Large intestine (tissue), 12 donors: ENCODE measurements at places on chromosomes 2 and 18. TPM values are rescaled to one million over a fixed set of nuclear protein-coding genes. Genes with fewer than 3 reads are reported as not detected.

GRCh38 chr2:84882414-84882738 lies 1.5 kb upstream of the TRABD2A start:
- H3K4me3 ChIP-seq, result no peak overlapping the region
- no peak for DNase-seq
- no peaks in the 10 kb centered on the region for H3K36me3 ChIP-seq
- H3K27me3 ChIP-seq, result peaks cover 28% of the 10 kb centered on the region

DNA sequence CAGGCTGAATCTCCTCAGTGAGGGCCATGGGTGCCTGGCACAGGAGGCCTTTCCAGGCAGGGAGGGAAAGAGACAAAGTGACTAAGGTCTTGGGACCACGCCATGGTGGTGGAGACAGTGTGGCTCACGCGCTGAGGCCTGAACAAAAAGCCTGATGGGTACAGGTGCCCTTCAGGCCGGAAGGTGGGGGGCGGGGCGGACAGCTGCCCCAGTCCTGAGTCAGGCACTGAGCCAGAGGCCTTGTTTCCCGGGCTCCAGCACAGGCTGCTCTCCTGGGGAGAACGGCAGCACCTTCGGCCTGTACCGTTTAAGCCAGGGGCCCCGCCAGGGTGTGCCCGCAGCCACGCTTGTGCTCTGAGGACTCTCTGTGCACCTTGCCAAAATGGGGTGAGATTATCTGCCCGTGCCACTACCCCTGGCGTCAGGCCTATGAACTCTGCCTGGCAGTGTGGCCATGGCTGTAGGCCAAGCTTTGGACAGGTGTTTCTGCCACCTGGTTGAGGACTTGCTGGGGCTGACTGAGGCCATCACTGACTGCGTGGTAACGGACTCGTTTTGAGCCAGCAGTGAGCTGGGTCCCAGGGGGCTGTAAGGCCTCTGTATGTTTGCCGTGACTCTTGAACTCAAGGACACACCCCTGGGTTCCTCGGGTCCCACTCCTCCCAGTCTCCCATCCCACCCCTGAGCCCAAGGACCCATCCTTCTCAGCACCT lies 31.7 kb upstream of the DNMT3A start:
- H3K36me3 ChIP-seq, result no peaks in the 10 kb centered on the region
- H3K4me3 ChIP-seq, result no peak overlapping the region
- H3K27ac ChIP-seq, result no peak overlapping the region
- DNase-seq, result no peak

DNA sequence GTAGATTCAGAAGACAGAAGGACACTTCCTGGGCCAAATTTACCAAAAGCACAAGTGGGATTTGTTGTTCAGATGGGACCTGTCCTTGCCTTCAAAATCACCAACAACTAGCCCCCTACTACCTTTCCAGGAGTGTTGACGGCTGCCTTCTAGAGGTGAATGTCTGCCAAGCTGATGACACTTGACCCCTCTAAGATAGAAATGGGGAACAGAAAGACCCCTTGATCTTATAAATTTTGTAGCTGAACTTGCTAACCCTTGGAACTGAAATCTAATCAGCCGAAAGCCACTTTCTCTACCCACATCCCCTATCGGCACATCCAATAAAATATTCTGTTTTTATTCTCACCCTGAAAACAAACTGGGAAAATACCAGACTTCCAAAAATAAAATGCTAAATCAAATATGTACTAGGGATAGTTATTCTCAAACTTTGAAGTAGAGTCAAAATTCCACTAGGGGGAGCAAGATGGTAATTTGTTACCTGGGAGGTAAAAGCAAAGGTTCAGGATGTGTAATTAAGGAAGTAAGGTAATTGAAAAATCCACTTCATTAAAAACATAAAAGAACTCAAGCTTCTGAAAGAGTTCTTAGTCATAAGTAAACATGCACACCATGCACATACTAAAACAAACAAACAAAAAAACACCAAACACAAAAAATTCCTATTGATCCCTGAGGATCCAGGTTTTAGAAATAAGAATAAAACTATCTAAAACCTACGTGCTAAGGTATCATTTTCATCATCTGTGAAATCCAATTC lies 119.2 kb downstream of the ANKRD44 start:
- H3K4me3 ChIP-seq, result no peak overlapping the region
- H3K36me3 ChIP-seq, result no peaks in the 10 kb centered on the region
- no peaks in the 10 kb centered on the region for H3K4me1 ChIP-seq
- peak; percentile 41 for DNase-seq
- no peak overlapping the region for H3K27ac ChIP-seq

GRCh38 chr2:172769879-172770278 lies 34.2 kb downstream of the RAPGEF4 start:
- H3K27ac ChIP-seq, result no peak overlapping the region
- no peaks in the 10 kb centered on the region for H3K36me3 ChIP-seq
- H3K4me1 ChIP-seq, result no peaks in the 10 kb centered on the region
- H3K4me3 ChIP-seq, result no peak overlapping the region

FSIP2 gene
- polyA plus RNA-seq, result 1.8 TPM

- H3K36me3 ChIP-seq, result no peaks in the 10 kb centered on the region
- no peaks in the 10 kb centered on the region for H3K27me3 ChIP-seq
- no peak overlapping the region for H3K27ac ChIP-seq
- no peaks in the 10 kb centered on the region for H3K4me1 ChIP-seq
- no peak overlapping the region for H3K4me3 ChIP-seq
- DNase-seq, result no peak
Measured at GRCh38 chr2:203743441-203743981, 37.1 kb downstream of the CD28 start.

GRCh38 chr2:112055730-112056625 lies 909 bp downstream of the TMEM87B start:
- peak; percentile 80 for DNase-seq
- peak overlapping the region; percentile 100 for H3K27ac ChIP-seq
- peaks cover 25% of the 10 kb centered on the region for H3K4me1 ChIP-seq

DNA sequence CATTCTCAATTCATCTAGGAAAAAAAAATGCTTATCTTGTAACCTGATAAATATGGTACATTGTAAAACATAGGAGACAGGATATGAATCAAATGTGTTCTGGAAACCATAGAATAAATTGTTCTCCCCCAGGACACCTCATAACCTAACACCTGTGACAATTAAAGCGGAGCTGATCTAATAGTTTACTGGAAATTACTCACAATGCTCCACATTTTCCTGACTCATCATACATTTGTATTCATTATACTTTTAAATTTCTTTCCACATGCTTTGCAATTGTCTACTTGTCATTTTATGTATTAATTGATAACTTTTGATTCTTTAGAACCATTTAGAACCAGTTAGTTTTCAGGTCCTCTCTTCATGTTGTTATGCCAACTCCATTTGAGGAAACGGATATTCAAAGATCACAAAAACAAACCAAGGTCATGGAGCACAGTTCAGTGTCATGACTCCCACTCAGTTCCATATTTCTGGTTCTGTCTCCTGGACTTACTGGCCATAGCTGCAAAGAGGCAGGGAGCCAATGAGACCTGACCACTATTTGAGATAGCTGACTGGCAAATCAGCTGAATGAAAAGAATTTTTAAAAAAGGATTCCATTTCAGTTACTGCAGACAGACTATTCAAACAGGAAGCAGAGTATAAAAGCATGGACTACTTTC lies 128.5 kb downstream of the CALCRL start:
- no peaks in the 10 kb centered on the region for H3K27me3 ChIP-seq
- H3K36me3 ChIP-seq, result no peaks in the 10 kb centered on the region
- no peak overlapping the region for H3K4me3 ChIP-seq
- H3K4me1 ChIP-seq, result no peaks in the 10 kb centered on the region
- H3K27ac ChIP-seq, result no peak overlapping the region

EML6 gene
- 6.0 TPM for polyA plus RNA-seq

- no peaks in the 10 kb centered on the region for H3K4me1 ChIP-seq
- no peaks in the 10 kb centered on the region for H3K36me3 ChIP-seq
- H3K27me3 ChIP-seq, result no peaks in the 10 kb centered on the region
- no peak overlapping the region for H3K27ac ChIP-seq
- DNase-seq, result no peak
Measured at GRCh38 chr18:59802031-59802430, 97.8 kb upstream of the PMAIP1 start.

EPHA4 gene
- 4.9 TPM for polyA plus RNA-seq

- no peak overlapping the region for H3K27ac ChIP-seq
- H3K4me3 ChIP-seq, result no peak overlapping the region
- DNase-seq, result no peak
- H3K27me3 ChIP-seq, result peaks cover 23% of the 10 kb centered on the region
Measured at GRCh38 chr18:37552286-37552685, 13.3 kb downstream of the CELF4 start.

UGT1A3 gene
- polyA plus RNA-seq, result 0.16 TPM

DNA sequence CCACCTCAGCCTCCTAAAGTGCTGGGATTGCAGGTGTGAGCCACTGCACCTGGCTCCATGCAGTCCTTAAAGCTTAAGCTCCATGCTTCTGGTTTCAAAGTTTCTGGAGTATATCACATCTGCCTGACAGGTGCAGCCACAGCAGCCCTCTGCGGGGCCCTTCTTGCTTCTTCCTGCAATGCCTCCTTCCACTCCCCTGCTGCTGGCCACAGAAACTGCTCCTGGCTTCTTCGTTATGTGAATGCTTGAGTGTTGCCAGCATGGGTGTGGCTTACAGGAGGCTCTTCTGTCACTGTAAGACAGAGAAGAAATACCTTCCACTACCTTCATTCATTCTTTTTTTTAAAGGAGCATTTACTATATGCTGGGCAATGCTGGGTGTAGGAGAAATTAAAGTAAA lies 10.1 kb upstream of the CCBE1 start:
- H3K27ac ChIP-seq, result no peak overlapping the region
- no peaks in the 10 kb centered on the region for H3K27me3 ChIP-seq

- no peak overlapping the region for H3K27ac ChIP-seq
- H3K4me3 ChIP-seq, result no peak overlapping the region
- no peaks in the 10 kb centered on the region for H3K27me3 ChIP-seq
- no peaks in the 10 kb centered on the region for H3K36me3 ChIP-seq
- no peak for DNase-seq
- H3K4me1 ChIP-seq, result no peaks in the 10 kb centered on the region
Measured at GRCh38 chr2:46893269-46893939, 22.2 kb downstream of the MCFD2 start.

ALPP gene
- polyA plus RNA-seq, result 0.06 TPM

- peak overlapping the region; percentile 73 for H3K27ac ChIP-seq
- no peaks in the 10 kb centered on the region for H3K27me3 ChIP-seq
- DNase-seq, result no peak
- H3K36me3 ChIP-seq, result no peaks in the 10 kb centered on the region
- H3K4me1 ChIP-seq, result peaks cover 31% of the 10 kb centered on the region
Measured at GRCh38 chr2:201448061-201448460, 3.2 kb downstream of the TRAK2 start.

DLX2 gene
- 1.1 TPM for polyA plus RNA-seq

PLGLB2 gene
- 2.4 TPM for polyA plus RNA-seq

DNA sequence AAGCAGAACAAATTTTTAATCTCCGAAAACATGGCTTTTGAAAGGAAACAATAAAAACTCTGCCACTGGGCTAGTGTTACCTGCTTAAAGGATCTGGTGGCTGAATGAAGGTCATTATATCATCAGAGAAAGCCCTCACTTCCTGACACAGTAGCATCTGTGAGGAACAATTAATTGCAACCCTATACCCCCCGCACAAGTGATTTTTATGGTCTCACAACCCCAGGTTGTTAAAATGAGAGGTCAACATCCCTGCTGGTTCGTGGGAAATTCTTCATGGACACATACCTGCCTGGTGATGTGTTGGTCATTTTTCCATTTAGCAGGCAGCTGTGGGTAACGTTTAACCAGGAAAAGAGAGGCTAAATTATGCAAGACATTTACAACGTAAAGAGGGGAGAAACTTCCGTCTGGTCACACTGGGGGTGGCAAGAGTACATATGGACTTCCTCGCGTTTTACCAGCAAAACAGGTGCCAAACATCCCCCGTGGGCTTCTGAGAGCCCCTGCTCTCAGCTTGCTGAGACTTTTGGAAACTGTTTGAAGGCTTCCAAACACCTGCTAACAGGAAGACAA lies 29.2 kb downstream of the NIFK start:
- no peaks in the 10 kb centered on the region for H3K27me3 ChIP-seq
- H3K4me1 ChIP-seq, result peaks cover 18% of the 10 kb centered on the region
- H3K27ac ChIP-seq, result peak overlapping the region; percentile 94

GRCh38 chr18:10495936-10496335 lies 29.9 kb upstream of the NAPG start:
- DNase-seq, result no peak
- no peaks in the 10 kb centered on the region for H3K27me3 ChIP-seq
- H3K36me3 ChIP-seq, result no peaks in the 10 kb centered on the region
- no peak overlapping the region for H3K27ac ChIP-seq
- no peaks in the 10 kb centered on the region for H3K4me1 ChIP-seq
- H3K4me3 ChIP-seq, result no peak overlapping the region

MYO5B gene
- polyA plus RNA-seq, result 52.0 TPM

OTOS gene
- not detected for polyA plus RNA-seq

DNA sequence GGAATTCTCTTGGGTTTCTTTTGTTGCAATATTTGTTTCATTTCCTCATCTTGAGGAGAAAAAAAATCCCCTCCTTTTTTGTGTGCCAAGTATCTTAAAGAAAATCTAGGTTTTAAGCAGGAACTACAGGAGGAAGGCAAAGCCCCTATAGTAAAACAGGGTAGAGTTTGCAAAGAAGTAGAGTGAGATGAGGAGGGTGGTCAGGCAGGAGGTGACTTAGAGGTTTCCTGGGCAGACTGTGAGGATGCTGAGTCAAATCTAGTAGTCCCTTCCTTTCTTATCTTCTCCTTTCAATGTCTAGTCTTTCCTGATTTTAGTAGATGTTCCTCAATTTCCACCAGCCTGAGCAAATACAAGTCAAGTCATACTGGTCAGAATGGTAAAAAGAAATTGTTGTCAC lies 222.5 kb downstream of the PMAIP1 start:
- no peaks in the 10 kb centered on the region for H3K36me3 ChIP-seq
- peaks cover 20% of the 10 kb centered on the region for H3K4me1 ChIP-seq
- no peak for DNase-seq
- no peak overlapping the region for H3K4me3 ChIP-seq
- H3K27me3 ChIP-seq, result no peaks in the 10 kb centered on the region

LHCGR gene
- 0.03 TPM for polyA plus RNA-seq

- H3K4me1 ChIP-seq, result no peaks in the 10 kb centered on the region
- no peaks in the 10 kb centered on the region for H3K27me3 ChIP-seq
- DNase-seq, result no peak
- no peak overlapping the region for H3K27ac ChIP-seq
Measured at GRCh38 chr2:184945326-184945725, 347.0 kb downstream of the ZNF804A start.
